ENCODE measurements at places on chromosomes 16 and 17.

DNA sequence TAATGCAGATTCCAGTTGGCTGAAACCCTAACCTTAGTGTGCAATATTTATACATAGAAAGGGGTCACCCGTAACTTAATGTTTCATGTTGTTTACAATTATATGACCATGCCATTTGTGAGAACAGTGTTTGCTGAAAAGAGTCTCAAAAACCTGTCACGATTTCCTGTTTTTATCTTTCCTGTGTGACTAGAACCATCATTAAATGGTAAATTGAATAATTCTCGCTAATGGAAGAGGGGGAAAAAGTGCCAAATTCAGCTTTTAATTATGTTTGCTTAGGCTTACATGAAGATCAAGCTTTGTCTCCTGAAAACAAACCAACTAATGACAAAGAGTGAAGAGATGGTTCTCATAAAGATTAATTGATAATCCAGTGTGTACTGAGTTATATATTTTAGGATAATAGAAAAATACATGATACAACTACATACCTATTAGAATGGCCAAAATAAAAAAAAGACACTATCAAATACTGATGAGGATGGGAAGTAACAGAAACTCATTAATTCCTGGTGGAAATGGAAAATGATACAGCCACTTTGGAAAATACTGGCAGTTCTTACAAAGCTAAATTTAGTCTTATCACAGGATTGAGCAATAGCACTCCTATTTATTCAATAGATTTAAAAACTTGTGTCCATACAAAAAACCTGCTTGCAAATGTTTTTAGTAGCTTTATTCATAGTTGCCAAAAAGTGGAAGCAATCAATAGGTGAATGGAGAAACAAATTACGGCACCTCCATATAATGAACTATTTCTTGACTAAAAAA is 141.7 kb downstream of the CDK5R1 start:
- no peak for DNase-seq

GRCh38 chr16:364595-365491 is 5.5 kb downstream of the MRPL28 start:
- DNase-seq: no peak

DNA sequence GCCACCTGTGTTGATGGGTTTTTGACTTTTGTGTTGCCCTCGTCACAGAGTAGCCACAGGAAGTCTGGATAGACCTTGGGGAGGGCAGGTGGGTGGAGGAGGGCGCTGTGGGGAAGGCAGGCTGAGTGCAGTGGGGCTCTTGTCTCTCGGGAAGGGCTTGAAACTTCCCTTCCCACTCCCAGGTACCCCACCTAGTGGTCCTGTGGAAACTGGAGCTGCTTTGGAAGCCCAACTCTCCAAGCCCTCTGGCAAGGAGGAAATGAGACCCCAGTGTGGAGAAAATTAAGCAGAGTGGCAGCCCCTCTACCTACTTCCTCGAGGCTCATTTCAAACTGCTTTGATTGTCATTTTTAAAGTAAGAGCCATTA is 9.2 kb downstream of the CA5A start:
- no peak for DNase-seq

- no peak for DNase-seq
Measured at GRCh38 chr17:48527547-48527932, 3.3 kb downstream of the HOXB1 start.

- peak; percentile 34 for DNase-seq
Measured at GRCh38 chr16:88007321-88007731, 56.1 kb downstream of the BANP start.

DNA sequence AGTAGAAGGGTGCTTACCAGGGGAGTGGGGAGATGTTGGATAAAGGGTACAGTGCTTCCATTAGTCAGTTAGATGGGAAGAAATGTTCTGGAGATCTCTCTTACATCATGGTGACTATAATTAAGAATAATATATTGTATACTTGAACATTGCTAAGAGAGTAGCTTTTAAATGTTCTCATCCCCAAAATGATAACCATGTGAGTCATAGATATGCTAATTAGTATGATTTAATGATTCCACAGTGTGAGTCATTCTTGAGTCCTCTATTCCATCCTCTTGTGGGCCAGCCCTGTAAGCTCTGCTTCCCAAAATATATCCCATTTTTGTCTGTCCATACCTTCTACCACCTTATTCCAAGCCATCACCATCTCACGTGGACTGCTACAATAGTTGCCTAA is 80.6 kb upstream of the CDH11 start:
- DNase-seq: no peak

- peak; percentile 47 for DNase-seq
Measured at GRCh38 chr17:28950017-28950751, 1.1 kb downstream of the PHF12 start.

DNA sequence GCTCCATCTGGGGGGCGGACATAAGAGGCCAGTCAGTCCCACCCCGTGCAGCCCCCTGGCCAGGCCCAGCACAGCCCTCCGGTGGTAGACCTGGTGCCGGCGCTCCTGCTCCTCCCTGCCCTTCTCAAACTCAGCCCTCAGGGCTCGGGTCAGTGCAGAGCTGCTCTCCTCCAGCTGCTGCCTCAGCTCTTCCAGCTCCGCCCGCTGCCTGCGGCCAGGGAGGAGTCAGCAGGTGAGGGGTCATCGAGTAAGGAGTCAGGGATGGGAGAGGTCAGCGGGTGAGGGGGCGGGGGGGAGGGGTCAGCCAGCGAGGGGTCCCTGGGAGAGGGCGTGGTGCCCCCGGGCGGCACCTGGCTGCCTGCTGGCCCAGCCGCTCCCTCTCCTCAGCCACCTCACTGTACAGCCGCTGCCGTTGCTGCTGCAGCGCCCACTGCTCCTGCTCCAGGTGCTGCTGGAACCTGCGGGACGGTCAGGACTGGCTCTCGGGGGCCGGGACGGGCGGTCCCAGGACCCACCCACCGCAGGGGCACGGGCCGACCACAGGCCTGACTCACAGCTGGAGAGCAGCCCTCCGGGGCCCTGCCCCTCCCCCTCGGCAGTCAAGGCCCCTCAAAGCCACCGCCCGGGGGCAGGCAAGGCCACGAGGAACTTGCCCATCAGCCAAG is 26.5 kb upstream of the AATK start:
- no peak for DNase-seq

- no peak for DNase-seq
Measured at GRCh38 chr17:29982991-29983653, 41.7 kb downstream of the EFCAB5 start.

DNA sequence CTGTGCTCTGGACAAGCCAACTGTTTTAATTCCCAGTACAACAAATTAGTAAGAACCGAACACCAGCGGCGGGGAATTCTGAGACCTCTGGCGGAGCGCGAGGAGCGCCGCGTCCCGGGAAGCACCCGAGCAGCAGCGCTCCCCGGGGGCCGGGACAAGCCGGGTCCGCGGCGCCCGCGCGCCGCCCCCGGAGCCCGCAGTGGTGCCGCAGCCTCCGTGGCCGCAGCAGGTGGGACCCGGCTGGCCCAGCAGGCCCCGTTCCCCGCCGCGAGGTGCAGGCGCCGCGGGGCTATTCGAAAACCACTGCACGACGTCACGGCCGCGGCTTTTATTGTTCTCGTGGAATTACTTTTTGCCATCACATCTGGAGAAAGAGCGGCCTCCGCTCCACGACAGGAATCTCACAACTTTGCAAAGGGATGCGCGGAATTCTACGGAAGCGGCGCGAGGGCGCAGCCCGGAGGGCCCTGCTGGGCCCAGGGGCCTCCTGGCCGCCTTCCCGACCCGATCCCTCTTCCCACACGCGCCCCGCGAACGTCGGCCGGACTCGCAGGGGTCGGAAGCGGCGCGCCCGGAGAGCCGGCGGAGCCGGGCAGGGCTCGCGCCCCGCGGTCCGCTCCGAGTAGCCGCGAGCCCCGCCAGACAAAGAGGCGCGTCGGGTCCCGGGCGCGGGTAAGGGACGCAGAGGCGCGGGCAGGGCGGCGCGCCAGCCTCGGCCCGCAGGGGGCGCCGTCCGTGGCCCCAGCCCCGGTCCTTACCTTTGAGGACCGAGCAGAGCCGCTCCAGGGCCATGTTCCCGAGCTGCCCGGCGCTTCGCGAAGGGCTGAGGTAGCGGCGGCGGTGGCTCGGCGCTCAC is 696 bp downstream of the NETO2 start:
- DNase-seq: peak; percentile 30

- DNase-seq: no peak
Measured at GRCh38 chr16:48611329-48612137, 1.6 kb upstream of the N4BP1 start.

DNA sequence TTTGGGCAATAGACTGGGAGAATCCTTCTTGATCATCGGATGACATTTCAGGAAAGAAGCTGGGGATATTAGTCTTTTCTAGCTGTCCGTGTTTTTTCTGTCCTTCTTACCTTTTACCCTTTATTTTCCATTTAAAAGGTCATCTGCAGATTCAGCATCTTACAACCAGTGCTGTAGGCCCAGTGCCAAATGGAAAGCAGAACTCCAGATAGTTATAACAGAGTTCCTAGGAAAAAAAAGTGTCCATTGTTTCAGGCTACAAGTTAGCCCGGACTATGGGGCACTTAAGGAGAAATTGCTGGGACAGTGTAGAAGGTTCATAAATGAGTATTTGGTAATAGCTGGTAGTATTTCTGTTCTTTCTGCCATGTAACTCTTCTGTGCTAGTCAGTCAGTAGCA is 28.4 kb downstream of the LDHD start:
- no peak for DNase-seq

GRCh38 chr16:85126705-85127378 is 14.6 kb upstream of the CIBAR2 start:
- peak; percentile 39 for DNase-seq

DNA sequence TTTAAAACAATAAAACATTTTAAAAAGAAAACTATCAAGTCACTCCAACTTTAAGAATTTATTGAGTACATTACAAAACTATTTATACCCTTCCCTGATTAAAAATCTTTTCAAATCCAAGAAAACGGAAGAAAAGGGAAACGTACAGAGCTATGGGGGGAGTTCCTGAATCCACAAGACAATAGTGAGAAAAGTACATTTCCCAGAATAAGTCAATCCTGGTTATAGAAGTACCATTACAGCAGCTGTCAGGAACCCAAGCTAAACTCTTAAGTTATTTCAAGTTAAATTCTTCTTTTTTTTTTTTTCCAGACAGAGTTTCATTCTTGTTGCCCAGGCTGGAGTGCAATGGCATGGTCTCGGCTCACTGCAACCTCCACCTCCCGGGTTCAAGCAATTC is 45.7 kb downstream of the SPOP start:
- DNase-seq: no peak

DNA sequence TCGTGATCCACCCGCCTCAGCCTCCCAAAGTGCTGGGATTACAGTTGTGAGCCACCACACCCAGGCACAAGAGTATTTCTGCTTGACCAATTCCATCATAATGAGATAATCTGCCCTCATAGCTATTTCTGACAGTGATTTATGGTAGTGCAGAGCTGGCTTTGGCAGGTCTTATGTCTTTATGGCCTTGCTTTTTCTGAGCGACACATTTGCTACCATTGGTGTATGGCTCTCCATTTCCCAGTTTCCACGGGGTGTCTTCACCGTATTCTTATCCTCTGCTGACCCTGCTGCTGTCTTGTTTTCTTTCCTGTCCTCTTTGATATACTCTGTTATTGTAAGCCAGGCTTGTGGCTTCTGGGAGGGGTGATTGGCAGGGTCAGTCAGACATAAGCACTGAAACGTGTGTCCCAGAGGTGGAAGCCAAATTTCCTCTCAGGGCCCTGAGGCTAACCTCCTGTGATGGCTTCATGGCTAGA is 161.1 kb upstream of the TBX2 start:
- no peak for DNase-seq

DNA sequence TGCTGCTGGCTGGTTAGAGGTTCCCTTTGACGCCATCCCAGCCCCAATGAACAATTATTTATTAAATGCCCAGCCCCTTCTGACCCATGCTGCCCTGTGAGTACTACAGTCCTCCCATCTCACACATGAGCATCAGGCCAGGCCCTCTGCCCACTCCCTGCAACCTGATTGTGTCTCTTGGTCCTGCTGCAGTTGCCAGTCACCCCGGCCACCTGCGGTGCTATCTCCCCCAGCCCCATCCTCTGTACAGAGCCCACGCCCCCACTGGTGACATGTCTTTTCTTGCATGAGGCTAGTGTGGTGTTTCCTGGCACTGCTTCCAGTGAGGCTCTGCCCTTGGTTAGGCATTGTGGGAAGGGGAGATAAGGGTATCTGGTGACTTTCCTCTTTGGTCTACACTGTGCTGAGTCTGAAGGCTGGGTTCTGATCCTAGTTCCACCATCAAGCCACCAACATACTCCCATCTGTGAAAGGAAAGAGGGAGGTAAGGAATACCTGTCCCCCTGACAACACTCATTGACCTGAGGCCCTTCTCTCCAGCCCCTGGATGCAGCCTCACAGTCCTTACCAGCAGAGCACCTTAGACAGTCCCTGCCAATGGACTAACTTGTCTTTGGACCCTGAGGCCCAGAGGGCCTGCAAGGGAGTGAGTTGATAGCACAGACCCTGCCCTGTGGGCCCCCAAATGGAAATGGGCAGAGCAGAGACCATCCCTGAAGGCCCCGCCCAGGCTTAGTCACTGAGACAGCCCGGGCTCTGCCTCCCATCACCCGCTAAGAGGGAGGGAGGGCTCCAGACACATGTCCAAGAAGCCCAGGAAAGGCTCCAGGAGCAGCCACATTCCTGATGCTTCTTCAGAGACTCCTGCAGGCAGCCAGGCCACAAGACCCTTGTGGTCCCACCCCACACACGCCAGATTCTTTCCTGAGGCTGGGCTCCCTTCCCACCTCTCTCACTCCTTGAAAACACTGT is 11.3 kb downstream of the CX3CL1 start:
- DNase-seq: no peak

DNA sequence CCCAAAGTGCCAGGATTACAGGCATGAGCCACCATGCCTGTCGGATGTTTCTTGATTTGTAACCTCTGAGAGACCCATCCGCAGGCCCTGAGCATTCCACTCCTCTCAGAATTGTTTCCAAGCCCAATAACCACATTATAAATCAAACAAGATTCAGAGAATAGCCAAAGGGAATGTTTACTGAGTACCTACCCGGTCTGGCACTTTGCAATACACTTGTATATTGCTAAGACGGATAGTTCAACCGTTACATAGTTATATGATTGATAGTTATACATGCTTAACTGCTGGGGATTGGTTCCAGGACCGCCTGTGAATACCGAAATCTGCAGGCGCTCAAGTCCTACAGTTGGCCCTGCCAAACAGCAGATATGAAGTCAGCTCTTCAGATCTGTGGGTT is 3.0 kb upstream of the KAT8 start:
- DNase-seq: no peak

DNA sequence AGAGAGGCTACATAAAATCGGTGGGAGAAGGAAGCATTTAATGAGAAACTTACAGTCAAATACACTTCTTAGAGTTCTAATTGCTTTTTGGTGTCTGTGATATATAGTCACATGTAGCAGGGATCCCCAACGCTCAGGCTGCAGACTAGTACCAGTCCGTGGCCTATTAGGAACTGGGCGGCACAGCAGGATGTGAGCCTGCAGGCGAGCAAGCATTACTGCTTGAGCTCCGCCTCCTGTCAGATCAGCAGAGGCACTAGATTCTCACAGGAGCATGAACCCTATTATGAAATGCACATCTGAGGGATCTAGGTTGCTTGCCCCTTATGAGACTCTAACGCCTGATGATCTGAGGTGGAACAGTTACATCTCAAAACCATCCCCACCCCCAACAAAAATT is 158.5 kb downstream of the TANC2 start:
- DNase-seq: no peak

GRCh38 chr17:35705230-35705629 is 26.2 kb upstream of the RASL10B start:
- DNase-seq: no peak
